ENCODE measurements at places on chromosomes 5 and 9.
A peak's percentile ranks its signal among the peaks of the same experiment; 100 is the strongest.

- no peak for DNase-seq
These were observed 128.2 kb upstream of the SEMA6A start for GRCh38 chr5:116702776-116703175.

GRCh38 chr9:133679056-133679455 lies 42.9 kb downstream of the DBH start:
- DNase-seq, result no peak

DNA sequence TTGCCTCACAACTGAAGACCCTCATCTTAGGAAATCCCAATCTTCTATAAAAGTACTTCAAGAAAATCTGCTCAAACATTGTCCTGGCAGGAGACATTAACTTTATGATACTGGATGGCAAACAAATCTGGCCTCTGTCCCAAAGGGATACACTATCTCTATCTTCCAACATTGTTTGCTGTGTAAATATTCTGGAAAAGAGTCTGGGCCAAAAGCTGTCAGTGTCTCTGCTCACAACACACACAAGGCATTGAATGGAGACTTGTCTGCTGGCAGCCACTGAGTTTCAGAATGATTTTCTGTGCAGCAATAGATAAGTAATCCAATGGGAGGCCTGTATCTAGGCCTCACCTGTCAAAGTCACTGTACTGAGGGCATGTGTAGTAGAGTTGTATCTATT lies 471.1 kb downstream of the DMAC1 start:
- DNase-seq, result no peak

- no peak for DNase-seq
These were observed 458.4 kb downstream of the HINT1 start for GRCh38 chr5:130706696-130707095.

DNA sequence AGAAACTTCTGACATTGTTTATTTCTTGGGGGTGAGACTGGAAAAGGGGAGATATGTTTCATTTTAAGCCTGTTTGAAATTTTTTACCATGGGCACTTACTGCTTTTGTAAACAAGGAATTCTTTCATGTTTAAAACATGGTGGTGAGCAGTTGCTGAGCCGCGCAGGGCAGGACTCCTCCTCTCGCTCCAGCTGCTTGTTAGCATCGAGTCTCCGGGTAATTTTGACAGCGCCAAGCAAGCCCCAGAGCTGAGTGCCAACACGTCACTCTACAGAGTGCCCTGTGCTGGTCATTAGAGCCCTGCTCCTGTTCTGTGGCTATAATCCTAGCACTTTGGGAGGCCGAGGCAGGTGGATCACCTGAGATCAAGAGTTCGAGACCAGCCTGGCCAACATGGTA lies 116.5 kb upstream of the MSX2 start:
- no peak for DNase-seq

GRCh38 chr5:86675311-86675710 lies 57.6 kb downstream of the COX7C start:
- no peak for DNase-seq

DNA sequence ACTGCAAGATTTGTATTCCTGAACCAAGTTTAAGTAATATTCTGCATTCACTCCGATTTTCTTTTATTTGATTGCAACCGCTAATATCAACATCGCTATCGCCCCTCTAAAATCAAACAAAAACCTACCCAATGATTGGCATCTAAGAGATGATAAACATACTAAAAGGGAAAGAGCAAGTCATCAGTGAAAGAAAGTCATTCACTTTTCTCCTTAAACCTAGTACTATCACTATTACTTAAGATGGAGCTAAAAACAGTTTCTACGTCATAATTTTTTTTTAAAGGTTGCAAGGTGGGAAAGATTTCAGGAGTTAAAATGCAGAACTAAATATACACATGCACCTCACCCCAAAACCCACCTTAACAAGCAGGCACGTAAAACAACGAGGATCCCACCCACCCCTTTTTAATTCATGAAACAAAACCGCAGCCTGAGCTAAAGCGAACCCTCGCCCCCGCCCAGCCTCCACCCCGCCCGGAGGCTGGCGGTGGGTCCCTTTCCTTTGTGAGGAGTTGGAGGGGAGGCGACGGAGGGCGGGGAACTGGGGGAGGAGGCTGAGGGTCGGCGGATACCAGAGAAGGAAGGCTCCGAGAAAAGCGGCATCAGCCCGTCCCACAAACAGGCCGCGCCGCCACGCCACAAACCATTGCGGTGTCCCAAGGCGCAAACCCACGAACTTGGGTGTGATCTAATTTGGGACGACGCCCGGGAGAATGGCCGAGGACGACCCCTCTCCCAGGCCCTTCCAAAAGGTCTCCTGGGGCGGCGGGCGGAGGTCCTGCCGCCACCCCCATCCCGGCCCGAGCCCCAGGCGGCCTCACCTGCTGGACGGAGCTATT lies 861 bp downstream of the UBQLN1 start:
- no peak for DNase-seq

DNA sequence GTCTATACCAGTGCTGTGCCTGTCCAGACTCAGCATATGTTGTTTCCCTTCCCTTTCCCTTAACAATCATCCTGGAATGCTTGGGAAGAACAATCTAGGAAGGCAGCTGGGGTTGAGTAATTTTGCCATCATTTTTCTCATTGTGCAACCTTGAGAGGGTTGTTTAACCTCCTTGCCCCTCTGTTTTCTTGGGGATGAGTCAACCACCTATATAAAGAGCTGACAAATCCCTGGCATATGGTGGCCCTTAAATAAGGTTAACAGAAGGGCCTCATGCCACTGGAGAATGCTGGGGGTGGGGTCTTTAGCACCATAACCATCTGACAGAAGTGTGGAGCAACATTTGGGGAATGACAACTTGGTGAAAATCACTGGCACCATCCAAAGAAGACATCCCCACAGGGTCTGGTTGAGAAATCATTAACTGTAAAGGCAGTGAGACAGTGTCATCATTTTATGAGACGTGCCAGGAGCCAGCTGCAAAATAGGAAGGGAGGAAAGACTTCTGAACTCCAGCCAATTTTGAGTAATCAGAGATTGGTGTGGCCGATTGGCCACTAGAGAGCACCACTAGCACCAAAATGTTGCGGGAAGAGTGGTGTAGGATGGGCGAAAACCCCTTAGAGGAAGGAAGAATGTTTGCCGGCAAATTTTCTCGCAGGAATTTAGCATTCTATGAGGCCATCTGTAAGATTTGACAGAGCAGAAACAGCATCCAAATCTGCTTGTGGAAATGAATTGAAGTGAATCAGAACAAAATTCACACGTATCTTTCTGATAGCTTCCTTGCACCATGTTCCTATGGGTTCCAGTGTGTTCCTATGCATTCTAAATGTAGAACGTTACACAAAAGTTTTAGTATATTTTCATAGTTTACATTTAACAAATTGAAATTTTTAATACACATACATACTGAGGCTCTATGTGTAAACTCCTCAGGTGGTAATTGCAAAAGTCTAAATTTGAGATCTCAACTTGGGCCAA lies 113.8 kb downstream of the MSX2 start:
- peak; percentile 99 for DNase-seq

All from MCF 10A (cell line).